Hematopoietic multipotent progenitor cell treated with erythropoietin and hydrocortisone succinate and interleukin-3 and kit ligand, for 4 days (in vitro differentiated cells): ENCODE measurements at places on chromosomes 6 and 20.
A peak's percentile ranks its signal among the peaks of the same experiment; 100 is the strongest.

DNA sequence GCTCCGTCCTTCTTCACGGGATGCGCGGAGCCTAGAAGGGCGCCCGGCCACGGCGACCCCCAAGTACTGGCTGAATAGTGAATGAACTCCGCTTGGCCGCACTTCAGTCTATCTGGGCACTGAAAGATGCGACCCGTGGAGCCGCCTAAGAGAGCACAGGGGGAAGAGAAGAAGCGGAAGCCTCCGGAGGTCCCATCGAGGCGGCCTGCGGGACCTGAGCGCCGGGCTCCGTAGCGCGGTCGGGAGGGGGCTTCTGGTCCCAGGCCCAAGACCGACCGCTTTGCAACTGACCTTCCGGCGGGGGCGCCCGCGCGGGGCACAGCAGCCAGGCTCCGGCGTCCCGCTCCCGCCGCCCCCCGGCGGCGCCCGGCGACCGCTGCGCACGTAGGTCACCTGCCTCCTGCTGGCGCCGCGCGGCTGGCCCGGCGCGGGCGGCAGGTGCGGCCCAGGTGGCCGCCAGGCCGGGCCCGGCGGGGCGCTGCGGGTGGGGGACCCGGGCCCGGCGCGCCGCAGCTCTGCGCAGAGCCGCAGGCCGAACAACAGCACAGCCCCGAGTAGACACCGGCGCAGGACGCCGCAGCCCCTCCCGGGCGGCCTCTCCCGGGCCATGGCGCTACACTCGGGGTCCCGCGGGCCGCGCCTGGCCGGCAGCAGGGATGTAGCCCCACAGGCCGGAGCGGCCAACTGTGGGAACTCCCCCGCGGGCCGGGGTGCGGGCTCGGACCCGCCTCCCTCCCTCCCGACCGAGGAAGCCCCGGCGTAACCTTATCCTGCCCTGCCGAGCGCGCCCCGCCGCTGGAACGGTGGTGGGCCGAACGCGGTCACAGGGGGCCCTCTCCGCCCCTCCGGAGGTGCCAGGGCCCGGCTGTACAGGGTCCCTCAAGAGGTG lies at the start of gene METTL24:
TSS of gene METTL24 (minus strand) at position 686 of the 889 bp plus-strand sequence. CDS start at position 609, 77 bp downstream.
- peak; percentile 68 for DNase-seq

GRCh38 chr20:62740286-62741141 lies 31.9 kb downstream of the NTSR1 start:
- peak; percentile 85 for DNase-seq

DNA sequence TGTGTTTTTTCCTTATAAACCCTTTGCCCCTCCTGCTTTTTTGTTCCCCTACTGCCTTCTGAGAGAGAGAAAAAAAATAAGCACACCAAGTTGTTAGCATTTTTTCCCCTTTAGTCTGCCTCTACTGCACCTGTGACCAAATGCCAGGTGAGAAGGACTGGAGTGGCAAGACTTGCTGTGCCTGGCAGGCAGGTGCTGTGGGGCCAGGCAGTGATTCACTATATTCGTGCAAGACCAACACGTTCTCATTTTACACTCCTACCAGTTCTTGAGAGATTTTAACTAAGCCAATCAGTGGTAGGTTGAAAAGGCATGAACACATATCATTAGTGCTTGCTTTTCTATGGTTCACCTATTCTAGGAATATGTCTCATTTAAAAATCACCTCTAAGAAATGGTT lies 109.7 kb downstream of the FIG4 start:
- DNase-seq, result no peak

- DNase-seq, result peak; percentile 95
Observed at GRCh38 chr6:89352278-89353117, at the start of gene UBE2J1. Gene UBE2J1, minus strand, starts transcription at chr6:89352722. Its CDS starts 153 bp downstream, at chr6:89352569.

- peak; percentile 2 for DNase-seq
Observed at GRCh38 chr6:105646391-105646867, 243.5 kb upstream of the PREP start.

DNA sequence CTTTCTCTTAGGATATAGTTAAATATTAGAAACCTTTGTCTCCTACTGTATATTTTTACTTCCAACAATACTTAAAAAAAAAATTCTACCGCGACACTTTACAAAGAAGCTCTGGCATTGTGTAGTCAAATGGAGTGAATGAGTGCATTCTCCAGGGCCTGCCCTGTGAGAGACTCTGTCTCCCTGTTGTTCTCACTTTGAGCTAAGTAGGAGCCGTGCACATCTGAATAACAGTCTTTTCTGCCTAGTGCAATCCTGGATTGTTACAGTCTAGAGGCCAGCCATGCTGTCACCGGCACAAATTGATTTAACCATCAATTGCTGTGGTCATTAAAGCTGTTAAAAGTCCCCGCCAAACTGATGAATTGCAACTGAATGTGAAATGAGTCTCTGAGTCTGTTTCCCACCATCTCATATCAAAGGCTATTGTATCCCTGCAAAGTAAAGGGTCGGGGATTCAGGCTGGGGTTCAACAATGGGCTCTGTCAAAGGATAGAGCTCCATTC lies 156.0 kb downstream of the RFPL4B start:
- DNase-seq, result no peak

- no peak for DNase-seq
Observed at GRCh38 chr20:61556673-61557072, 304.6 kb downstream of the CDH4 start.

DNA sequence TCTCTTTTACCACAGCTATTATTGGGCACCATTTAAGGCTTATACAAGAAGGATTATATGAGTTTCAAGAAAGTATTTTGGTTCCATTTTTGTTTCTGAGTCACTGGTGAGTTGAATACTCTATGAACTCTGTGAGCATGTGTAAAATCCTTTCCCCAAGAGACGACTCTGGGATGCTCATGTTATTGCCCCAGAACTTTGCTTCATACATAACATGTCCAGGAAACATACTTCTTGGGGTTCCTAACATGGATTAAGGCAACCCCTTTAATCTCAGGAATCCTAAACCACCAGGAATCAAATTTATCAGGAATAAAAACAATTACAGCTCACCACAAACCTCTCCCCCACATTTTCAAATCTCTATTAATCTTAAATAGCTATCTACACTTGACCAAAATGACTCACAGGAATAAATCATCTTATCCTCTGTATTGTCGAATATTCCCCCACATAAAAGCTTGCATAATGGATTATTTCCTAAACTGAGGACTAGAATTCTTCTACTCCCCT lies 117.5 kb upstream of the COL21A1 start:
- DNase-seq, result no peak

GRCh38 chr6:46323312-46323965 lies 152.7 kb upstream of the ENPP5 start:
- peak; percentile 38 for DNase-seq

DNA sequence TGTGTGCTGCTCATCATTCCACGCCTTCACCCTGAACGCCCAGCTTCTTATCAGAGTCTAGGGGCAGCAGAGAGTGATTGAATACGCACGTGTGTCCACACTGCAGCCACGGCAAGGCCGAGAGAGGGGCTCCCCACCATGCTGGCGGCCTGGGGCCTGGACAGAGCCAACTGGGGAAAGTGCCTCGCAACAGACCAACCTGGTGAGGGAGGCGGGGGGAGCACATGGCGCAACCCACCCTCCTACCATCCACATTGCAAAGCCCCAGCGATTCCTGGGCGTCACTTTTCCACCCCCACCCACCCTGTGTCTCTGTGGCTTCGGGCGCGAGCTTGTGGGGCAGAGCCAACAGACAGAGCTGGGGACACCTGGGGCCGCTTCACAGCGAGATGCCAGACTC lies 66.4 kb upstream of the DUSP22 start:
- no peak for DNase-seq

GRCh38 chr20:62377615-62378178 lies 9.2 kb upstream of the RPS21 start:
- DNase-seq, result no peak

- DNase-seq, result no peak
Observed at GRCh38 chr6:16320533-16321340, 82.3 kb downstream of the GMPR start.

DNA sequence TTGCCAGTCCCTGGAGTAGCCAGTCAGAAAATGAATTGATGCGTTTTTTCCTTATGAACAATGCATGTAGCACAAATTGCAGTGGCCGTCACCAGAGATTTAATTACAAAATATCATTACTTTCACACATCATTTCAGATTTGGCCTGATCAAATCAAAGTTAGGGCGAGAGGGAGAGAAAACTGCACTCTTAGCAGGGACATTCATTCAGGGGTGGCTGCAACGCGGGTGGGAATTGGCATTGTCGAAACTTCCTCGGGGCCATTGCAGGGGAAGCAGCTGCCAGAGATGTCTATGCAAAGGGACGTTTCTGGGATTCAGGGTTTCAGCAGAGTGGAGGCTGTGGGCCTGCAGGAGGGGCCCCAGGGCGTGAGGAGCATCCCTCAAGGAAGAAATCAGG lies 76.5 kb upstream of the TOP1 start:
- no peak for DNase-seq

DNA sequence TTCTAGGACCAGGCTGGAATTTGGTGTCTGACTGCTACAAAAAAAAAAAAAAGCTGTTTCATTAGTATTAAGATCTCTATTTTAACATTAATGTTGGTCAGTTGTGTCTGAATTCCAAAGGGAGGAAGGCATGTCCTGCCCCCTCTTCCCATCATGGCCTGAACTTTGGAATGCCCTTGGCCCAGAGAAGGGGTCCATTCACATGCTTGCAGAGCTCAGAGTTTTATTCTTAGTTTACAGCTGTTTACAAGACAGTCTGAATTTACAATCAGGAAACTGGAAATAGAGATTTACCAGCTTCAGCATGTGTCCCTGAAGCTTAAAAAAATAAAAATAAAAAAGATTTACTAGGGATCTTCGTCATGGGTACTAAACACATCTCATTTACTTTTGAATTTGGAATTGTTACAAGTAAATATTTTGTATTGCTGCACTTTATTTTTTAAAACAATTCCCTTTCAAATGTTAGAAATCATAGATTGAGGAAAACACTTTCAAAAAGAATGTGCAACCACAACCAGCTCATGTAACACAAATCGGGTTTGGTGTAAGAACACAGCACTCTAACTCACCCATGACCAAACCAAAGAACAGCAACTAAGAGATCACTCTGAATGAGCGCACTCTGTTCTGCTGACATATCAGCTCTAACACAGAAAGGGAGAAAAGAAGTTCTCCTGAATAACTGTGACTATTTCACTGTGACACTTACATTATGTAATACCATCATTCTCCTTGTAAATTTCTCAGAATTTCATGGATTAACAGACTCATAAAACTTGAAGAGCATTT lies 6.6 kb upstream of the SERPINB6 start:
- no peak for DNase-seq

GRCh38 chr6:133542056-133542821 lies 301.1 kb downstream of the EYA4 start:
- DNase-seq, result no peak

GRCh38 chr20:51565298-51566144 lies 23.0 kb upstream of the NFATC2 start:
- peak; percentile 42 for DNase-seq

DNA sequence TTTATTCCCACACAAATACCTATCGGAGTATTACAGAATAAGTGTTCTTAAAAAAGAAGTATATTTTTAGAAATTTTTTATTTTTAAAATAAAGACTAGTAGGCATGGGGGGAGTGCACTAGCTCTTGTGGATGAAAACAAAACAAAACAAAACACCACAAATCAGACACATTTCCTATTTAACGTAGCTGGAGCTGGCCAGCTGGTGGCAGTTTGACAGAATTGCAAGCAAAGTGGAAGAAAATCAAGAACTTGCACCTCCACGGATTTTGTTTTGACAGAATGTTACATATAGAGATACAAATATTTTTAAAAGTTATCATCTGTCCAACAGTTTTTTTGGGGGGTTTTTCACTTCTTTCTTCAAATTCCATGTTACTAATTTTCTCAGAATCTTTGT lies 63.6 kb upstream of the SNRPB2 start:
- no peak for DNase-seq

DNA sequence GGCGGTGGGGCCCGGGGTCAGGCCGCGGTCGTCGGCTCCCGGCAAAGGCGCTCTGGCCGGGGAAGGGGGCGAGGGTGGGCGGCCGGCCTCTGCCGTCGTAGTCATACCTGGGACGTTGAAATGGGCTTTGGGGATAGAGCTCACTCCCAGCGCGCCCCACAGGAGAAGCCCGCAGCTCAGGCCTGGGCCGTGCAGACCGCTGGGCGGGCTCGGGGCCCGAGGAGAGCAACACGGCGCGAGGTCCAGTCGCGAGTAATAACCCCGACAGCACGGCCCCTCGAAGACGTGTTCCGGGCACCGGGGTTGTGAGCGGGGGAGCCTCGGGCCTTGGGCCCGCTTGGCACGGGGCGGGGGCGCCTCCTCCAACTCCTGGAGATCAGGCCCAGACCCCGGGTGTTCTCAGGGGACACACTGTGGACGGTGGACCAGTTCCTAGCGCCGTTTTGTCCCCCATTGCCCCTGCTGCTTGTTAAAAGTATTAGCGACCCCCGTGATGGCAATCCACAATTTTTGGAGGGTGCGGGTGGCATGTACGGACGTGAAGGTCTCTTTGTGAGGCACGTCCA lies 10.9 kb downstream of the FOXC1 start:
- DNase-seq, result no peak

GRCh38 chr20:25229486-25230165 lies 18.3 kb upstream of the PYGB start:
- DNase-seq, result no peak

GRCh38 chr6:14467591-14467990 lies 350.0 kb downstream of the CD83 start:
- DNase-seq, result no peak

DNA sequence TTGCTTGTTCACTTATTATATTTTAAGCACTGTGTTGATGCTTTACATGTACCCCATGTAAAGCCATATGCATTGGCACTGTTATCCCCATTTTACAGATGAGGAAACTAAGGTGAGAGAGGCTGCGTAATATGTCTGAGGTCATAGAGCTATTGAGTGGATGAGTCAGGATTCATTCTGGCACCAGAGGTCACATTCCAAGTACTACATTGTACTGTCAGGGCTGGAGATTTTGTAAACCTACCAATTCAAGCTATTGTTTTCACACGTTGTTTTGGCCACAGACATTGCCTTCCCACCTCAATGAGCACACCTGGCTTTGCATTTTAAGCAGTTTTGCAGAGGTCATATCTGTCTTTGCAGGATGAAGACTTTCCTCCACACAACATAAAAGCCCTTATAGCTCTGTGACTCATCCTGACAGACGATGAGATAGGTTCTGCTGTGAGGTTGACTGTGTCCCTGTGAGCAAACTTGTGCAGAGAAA lies 33.2 kb downstream of the ANKS1A start:
- DNase-seq, result no peak

DNA sequence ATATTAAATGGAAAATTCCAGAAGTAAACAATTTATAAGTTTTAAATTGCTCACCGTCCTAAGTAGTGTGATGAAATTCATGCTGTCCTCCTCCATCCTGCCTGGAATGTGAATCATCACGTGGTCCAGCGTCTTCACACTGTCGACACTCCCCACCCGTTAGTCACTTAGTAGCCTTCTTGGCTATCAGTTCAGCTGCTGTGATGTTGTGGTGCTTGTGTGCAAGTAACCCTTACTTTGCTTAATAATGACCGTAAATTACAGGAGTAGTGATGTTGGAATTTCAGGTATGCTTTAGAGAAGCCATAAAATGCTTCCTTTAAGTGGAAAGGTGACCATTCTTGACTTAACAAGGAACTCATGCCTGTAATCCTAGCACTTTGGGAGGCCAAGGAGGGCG lies 25.2 kb downstream of the RIOK1 start:
- DNase-seq, result no peak
